Midbrain (tissue), 1 donor: ENCODE measurements at places on chromosomes 6 and 20.

GRCh38 chr6:11251553-11252360 lies 19.3 kb upstream of the NEDD9 start:
- peak; percentile 84 for DNase-seq

GRCh38 chr6:37373822-37374471 lies 20.2 kb downstream of the RNF8 start:
- DNase-seq = no peak

DNA sequence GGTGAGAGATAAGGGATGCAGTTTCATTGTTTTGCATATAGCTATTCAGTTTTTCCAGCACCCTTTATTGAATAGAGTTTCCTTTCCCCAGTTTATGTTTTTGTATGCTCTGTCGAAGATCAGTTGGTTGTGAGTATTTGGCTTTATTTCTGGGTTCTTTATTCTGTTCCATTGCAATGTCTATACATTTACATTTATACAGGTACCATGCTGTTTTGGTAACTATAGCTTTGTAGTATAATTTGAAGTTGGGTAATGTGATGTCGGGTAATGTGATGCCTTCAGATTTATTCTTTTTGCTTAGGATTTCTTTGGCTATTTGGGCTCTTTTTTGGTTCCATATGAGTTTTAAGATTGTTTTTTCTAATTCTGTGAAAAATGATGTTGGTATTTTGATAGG lies 61.8 kb downstream of the NCOA7 start:
- no peak for DNase-seq

- DNase-seq = no peak
These were observed 73.6 kb downstream of the MDGA1 start for GRCh38 chr6:37624121-37624520.

GRCh38 chr6:166954118-166954713 lies 2.1 kb downstream of the RNASET2 start:
- DNase-seq = no peak

DNA sequence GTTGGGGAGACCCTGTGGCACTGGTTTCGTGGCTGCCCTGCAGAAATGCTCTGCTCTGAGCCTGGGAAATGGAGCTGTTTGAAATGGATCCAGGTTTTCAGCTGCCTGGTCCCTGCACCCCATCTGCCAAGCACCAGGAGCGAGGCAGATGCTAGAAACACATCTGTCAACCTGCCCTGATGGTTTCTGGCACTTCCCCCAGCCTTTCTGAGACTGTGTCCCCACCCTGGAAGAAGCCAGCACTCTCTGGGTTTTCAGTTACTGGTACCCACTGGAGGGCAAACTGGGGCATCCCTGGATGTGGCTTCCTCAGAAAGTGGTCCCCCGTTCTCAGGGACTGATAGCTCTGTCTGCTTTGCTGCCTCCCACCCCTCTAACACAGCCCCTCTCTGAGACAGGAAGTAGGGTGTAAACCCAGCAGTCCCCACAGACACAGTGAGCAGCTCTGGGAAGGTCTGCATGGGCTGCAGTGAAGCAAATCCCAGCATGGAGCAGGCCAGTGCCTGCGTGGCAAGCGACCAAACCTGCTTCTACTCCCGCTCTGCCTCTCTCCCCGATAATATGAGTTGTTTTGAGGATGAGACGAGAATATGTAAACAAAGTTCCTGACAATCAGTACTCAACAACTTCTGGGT lies 54.2 kb upstream of the MAFB start:
- no peak for DNase-seq

DNA sequence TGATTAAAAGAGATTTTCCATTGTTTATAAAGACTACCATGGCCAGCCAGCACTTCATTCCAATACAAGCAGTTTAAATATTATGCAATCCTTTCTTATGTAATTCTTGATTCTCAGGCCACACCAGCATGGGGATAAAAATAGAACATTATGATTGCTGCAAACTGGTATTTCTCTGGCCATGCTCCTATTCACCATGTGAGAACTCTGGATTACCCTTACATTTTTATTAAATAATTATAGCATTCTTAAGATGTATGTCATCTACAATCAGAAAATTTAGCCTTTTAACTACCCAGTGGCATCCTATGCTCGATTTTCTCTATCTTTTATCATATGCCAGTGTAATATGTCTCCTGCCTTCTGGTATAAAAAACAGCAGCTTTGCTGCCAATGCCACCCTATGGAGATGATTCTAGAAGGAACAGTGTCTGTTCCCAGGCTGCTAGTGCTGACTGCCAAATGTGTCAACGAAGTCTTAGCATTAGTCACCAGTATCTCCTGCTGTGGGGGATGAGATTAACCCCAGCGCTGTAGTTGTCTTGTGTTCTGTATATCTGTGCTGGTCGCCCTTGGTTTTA lies 501.4 kb downstream of the BCKDHB start:
- no peak for DNase-seq

- no peak for DNase-seq
These were observed 172.3 kb upstream of the AFDN start for GRCh38 chr6:167654389-167654788.

DNA sequence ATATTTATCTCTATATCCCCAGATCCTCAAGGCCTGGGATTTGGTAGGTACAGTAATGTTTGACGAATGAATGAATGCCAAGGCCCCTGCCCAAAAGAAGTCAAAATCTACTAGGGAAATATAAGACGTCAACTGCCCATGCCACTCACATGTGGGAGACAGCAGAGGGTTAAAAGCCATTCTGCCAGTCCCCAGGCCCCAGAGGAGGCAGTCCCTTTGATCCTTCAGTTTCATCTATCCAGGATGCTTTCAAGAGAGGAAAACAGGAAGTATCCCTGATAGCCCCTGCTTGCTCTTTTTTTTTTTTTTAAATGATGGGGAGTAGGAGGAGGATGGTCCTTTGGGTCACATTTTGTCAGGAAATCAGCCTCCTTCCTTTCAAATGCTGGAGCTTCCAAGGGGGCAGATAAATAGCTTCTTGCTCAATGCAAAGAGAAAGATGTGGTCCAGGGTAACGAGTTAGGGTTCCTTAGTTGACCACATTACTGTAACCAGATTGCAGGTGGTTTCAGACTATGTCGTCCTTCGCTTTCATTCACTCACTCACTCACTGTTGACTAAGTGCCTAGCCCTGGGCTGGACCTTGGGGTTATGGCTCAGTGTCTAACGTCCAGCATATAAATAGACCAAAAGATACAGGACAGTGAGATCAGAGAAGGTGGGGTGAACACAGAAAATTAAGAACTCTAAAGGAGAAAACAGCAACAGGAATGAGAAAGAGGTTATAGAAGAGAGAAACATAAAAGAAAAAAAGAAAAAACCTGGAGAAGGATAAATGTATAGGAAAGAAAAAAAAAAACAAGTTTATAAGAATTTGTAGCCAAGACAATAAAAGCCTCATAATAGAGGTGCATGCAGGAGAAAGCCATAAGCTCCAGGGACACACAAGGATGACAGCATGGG lies 64.6 kb upstream of the PIM1 start:
- DNase-seq = no peak

DNA sequence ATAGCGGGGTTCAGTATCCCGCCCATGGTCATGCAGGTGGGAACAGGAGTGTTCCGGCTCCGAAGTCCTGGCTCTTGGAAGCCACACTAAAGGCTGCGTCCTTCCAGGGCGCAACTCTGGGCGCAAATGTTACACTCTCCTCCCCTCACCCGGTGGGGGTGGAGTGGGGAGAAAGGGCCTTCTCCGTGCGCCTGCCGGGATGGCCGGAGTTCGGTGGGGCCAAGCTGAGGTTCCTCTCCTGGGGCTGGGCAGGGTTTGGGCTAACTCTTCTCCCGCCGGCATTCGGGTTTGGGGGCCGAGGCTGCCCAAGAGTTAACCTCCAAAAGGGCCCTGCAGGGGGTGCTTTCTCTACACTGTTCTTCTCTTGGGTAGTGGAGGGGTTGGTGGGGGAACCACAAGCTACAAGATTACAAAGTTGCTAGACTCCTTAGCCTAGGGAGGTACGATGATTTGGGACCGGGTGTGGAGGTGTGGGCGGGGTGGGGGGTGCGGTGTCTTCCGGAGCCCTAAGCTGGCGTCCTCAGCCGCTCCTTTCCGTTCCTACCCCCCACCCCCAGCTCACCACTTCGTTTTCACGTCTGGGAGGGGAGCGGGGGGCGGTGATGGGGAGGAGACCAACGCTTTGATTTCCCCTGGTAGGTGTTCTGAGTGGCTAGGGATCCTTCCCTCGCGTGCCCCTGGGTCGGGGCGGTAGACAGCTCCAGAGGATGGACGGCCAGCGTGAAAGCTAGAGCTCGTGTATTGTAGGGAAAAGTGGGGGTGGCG lies 12.3 kb downstream of the NRN1 start:
- DNase-seq = no peak

DNA sequence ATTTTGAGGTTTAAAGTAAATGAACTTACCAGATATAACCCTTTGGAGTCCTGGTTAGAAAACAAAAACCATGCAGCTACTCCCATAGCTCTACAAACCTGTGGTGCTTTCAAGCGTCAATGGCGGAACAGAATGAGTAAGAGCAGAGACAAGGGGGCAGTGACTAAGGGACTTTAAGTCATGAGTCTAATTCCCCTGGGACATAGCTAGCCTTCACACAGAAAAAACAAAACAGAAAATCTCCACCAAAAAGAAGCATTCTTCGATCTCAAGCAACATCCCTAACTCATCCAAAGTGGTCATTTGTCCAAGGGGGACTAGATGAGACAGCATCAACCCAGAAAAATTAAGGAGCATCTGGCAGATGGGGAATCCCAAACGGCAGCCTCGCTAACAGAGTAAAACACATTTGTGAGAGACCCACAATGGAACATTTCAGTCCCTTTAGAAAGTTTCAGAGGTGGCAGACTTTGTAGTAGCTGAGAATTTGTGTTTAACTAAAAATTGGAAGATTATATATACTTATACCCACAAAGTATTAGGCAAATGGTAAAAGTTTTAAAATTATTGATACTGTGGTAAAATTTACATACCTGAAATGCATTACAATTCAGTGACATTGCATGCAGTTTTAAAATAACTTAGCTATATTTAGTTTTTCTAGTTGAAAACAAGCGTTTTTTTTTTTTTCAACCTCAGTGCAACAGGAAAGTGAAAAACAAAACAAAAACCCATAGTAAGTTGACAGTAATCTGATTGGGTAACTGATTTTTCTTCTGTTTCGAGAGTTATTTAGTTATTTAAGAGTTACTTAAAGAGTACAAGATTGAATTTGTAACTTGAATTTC lies 67.5 kb downstream of the KCNQ5 start:
- no peak for DNase-seq

GRCh38 chr20:25015986-25016385 lies 23.4 kb upstream of the APMAP start:
- DNase-seq = no peak
